Activated T-cell treated with anti-CD3 and anti-CD28 coated beads, Interleukin-2, amount 50 U/mL, for 48 hours (primary cell): ENCODE measurements at places on chromosomes 5 and 9.
A peak's percentile ranks its signal among the peaks of the same experiment; 100 is the strongest.

- no peak for DNase-seq
Observed at GRCh38 chr5:178177569-178177968, 9.6 kb downstream of the GMCL2 start.

DNA sequence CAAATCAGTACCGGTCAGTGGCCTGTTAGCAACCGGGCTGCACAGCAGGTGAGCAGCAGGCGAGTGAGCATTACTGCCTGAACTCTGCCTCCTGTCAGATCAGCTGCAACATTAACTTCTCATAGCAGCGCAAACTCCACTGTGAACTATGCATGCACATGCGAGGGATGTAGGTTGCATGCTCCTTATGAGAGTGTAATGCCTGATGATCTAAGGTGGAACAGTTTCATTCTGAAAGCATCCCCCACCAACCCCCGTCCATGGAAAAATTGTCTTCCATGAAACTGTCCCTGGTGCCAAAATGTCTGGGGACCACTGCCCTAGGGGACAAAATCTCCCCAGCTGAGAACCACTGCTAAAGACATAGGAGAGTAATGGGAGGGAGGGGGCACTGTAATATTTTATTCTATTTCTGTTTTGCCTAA lies 51.1 kb downstream of the P4HA2 start:
- DNase-seq: peak; percentile 51

GRCh38 chr5:54302267-54302687 lies 8.1 kb downstream of the ARL15 start:
- DNase-seq: no peak

GRCh38 chr5:151646334-151646733 lies 40.4 kb downstream of the SPARC start:
- no peak for DNase-seq

DNA sequence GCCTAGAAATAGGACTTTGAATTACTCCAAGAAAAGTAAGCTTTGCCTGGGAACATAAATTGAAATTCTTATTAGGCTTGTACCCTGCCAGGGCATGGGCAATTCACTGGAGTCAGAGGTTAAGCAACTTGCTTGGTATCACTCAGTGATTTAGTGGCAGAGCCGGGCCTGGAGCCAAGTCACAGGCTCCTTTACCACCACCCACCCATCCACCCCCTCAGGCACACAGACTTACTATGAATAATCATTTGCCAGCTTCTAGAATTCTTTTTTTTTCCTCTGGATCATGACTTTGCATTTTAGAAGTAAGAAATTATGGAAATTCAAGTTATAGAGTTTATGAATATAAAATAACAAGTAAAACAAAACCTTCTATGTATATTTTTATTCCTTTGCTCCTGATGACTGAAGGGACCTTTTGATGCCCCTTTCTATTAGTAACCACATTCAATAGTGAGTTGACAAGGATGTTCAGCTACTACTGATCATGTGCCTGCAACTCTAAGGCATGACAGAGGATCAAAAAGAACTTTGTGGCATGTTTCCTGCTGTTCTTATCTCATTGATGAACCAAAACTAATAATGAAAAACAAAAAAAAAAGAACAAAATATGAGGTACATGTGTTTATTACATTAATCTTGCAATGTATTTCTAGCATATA lies 614.7 kb downstream of the TLR4 start:
- DNase-seq: no peak

DNA sequence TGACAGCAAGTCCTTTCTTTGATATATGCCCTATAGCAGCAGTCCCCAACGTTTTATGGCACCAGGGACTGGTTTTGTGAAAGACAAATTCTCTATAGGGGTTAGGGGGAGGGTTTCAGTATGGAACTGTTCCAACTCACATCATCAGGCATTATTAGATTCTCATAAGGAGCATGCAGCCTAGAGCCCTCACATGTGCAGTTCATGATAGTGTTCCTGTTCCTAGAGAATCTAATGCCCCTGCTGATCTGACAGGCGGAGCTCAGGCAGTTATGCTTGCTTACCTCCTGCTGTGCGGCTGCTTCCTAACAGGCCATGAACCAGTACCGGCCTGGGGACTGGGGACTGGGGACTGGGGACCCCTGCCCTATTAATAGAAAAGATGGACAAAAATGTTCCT lies 2.7 kb upstream of the RAPGEF6 start:
- no peak for DNase-seq

- DNase-seq: no peak
Observed at GRCh38 chr9:98094316-98094715, 24.7 kb downstream of the TRIM14 start.

DNA sequence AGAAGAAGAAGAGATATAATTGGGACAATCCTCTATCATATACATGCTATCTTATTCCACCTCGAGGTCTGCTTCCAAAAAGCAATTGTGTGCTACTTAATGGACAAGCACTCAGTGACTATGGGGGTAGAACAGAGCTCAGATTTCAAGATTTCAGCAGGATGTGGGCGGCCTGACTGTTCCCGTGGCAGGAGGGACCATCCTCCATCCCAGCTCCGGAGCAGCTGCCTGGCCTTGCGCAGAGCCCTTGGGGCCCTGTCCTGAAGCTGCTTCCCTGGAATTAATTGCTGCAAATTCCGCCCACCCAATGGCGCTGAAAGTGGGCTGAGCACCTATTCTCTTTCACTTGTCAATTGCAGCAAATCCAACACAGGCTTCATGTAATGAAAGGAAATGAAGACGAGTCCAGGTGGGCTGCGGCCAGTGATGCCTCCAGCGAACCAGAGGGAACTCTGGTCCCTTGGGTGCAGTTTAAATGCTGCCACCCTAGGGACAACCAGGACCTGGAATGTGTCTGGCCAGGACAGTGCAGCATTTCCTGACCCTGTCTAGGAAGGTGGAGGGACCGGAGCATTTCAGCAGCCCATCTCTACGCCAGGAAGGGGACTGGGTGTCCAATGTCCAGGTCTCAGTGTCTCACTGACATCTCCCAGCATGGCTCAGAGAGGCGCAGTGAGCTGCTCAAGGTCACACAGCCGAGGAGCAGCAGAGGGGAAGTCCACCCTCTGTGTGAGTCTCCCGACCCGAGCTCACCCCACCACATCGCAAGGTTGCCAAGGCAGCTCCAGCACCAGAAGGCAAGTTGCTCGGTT lies 50.5 kb upstream of the FCN1 start:
- no peak for DNase-seq

DNA sequence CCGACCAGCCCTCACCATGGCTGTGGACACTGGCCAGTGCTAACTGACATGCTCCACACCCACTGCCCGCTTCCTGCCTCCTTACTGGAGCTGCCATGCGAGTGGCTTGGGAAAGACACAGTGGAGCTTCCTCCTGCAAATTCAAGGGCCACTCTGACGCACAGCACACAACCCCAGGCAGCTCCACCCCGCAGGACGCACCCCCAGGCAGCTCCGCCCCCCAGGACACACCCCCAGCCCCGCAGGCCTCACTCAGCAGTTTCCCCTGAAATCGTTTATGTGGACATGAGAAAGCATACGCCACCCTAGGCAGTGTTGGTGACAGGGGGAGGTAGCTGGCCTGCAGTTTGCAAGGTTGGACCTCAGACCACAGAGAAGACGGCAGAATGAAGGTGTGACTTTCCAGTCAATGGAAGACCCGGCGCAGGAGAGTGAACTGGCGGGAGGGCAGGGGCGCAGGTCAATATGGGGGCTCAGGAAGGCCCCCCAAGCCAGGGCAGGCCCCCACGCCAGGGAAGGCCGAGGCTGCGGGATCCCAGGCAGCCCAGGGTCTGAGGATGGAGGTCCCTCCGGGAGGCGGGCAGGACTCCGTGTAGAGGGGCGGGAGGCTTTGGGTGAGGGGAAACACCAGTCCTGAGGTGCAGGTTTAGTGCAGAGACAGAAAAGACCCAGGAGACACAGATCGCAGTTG lies 21.6 kb downstream of the LPCAT1 start:
- DNase-seq: peak; percentile 47

DNA sequence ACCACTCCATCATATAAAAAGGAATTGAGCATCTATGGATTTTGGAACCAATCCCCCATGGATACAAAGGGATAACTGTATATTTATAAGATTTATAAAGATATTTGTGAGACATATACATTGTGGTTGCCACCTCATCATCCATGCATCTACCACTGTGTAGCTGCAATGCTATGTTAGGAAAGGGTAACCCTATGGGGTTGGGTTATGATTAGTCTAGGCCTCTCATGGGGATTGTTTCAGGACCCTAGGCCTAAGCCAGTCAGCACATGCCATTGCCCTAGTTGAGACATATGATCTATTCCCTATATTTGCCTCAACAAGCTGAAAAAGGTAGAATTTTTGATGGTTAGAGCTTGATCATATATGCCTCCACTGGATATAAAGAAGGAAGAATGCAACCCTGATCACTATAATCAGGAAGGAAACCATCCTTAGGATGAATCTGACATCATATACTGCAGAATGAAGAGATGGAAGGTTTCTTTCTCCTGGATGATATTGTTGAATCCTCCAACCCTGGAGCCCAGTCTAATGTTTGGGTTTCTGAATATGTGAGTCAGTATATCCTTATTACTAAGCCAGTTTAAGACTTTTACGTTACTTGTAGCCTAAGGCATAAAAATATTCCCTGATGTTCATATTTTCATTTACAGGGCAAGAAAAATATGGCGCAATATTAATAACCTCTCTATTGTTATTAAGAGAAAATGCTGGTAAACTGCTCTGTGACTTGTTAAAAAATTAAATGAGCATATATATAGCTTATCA lies 94.2 kb downstream of the ADAMTS19 start:
- DNase-seq: no peak

- no peak for DNase-seq
Observed at GRCh38 chr9:133538851-133539833, 4.6 kb downstream of the ADAMTSL2 start.

DNA sequence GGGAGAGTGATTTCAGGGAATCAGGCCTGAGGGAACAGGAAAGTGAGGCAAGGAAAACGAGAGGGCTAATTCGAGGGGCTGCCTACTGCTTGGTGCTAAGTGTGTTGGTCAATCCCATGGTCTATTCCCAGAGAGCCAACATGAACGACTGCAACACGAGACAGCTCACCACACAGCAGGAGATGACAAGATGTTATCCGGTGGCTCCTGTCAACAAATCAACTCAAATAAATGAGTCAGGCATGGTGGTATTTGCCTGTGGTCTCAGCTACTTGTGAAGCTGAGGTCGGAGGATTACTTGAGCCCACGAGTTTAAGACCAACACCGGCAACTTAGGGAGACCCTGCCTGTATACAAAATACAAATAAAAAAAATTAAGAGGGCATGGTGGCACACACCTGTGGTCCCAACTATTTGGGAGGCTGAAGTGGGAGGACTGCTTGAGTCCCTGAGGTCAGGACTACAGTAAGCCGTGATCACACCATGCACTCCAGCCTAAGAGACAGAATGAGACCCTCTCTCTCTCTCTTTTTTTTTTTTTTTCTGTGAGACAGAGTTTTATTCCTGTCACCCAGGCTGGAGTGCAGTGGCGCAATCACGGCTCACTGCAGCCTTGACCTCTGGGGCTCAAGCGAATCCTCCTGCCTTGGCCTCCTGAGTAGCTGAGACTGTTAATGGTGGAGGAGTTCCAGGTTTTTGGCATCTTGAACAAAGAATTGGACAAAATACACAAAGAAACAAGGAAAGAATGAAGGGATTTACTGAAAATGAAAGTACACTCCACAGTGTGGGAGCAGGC lies 9.0 kb upstream of the FAF2 start:
- DNase-seq: no peak

GRCh38 chr5:107407713-107408298 lies 262.9 kb downstream of the EFNA5 start:
- DNase-seq: no peak

DNA sequence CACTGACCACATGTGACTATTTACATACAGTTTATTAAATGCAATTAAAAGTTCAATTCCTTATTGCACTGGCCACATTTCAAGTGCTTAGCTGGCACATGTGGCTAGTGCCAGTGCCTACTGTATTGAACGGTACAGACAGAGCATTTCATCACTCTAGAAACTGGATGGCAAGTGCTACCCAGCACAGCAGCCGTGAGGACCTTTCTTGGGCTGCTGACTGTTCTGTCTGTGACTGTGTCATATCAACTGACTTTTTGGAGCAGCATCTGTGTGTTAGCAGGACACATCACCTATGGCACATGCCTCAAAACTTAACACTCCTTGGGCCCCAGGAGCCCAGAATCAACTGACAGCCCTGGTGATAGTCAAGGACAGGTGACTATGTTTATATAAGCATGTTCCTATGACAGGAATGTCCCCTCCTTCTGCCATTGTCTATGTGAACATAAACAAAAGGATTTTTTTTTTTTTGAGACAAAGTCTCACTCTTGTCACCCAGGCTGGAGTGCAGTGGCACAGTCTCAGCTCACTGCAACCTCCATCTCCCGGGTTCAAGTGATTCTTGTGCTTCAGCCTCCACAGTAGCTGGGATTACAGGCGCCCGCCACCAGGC lies 8.9 kb downstream of the IRF1 start:
- peak; percentile 53 for DNase-seq

DNA sequence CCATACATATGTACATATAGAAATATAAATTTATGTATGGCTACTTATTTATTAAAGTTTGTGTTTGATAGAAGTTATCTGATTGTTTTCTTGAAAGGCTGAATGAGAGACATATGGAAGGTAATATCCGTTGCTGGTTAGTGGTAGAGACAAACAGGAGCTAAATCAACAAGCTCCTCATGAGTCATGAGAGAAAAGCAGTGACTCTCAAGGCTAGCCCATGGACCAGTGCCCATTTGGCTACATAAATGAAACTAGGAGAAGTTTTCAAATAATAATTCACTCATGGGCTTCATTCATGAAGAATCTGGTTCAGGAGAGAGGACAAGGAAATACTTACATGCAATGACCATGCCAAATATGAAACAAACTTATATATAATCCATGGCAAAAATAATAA lies 504.5 kb upstream of the ITGA1 start:
- no peak for DNase-seq

DNA sequence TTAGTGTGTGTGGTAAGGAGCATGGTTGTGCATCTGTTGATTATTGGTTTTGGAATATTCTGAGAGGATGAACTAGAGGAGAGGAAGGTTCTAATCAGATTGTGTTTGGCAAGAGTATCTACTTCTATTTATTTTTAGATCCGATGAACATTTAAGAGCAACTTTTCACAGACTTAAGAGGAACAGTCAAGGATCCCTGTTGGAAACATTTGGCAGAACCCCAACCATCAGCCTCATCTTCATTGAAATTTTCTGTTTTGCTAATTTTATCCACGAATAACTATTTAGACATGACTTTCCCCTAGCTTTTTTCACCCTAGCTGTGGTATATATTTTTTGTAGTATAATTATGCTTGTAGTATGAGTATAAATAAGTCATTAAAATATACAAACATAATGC lies 868.5 kb downstream of the MAT2B start:
- no peak for DNase-seq

GRCh38 chr5:157549283-157549629 lies 26.3 kb downstream of the ADAM19 start:
- DNase-seq: no peak
